A172 (cell line): ENCODE measurements at places on chromosomes 1 and 21.

GRCh38 chr1:114756009-114756892, 1.5 kb downstream of the CSDE1 start:
- no peak for DNase-seq

GRCh38 chr1:53693773-53694717, 44.9 kb downstream of the GLIS1 start:
- no peak for DNase-seq

- no peak for DNase-seq
Observed at GRCh38 chr1:179340918-179341317, 24.9 kb upstream of the AXDND1 start.

DNA sequence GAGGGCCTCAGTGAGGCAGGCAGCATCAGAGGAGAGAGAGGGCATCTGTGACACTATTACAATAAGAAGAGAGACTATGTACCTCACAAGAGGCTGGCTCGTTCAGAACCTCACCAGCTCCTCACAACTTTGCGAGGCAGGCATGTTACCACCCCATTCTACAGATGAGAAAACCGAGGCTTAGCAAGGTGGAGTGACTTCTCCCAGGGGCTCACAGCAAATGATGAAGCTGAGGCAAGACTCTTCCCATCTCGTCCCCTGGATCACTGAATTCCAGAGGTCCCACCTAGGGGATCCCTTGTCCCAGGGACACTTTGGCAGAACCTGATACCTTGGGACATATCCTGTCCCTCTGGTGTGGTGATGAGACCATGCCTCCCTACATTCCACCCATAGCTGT, 64.4 kb downstream of the DISP3 start:
- DNase-seq = no peak

DNA sequence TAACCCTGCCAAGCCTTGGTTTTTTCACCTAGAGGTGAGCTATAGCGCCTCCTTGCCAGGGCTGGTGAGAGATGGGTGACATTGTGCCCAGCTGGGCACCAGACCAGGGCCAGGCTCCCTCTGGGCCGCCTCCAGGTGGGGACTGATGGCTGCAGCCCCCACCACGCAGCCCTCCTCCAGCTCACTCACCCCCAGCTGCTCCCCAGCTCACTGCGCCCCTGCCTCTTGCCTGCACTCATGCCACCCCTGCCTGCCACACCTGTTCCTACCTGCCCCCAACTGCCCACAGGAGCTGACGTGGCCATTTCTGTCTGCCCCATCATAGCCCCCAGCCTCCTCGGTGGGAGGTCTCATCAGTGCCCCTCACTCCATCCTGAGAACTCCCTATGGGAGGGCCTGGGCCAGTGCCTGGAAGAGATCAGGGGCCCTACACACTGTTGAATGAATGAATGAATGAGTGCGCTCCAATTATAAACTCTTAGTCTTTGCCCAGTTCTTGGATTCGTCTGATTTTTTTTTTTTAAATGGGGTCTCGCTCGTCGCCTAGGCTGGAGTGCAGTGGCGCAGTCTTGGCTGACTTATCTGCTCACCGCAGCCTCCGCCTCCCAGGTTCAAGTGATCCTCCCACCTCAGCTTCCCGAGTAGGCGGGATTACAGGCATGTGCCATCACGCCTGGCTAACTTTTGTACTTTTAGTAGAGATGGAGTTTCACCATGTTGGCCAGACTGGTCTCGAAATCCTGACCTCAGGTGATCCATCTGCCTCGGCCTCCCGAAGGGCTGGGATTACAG, 26.4 kb upstream of the VPS13D start:
- DNase-seq = no peak

- DNase-seq = no peak
Observed at GRCh38 chr1:86100401-86100800, 56.2 kb downstream of the COL24A1 start.

- no peak for DNase-seq
Observed at GRCh38 chr1:43881415-43881814, 52.2 kb upstream of the ARTN start.

- no peak for DNase-seq
Observed at GRCh38 chr1:43267291-43267805, 2.4 kb upstream of the TMEM125 start.

DNA sequence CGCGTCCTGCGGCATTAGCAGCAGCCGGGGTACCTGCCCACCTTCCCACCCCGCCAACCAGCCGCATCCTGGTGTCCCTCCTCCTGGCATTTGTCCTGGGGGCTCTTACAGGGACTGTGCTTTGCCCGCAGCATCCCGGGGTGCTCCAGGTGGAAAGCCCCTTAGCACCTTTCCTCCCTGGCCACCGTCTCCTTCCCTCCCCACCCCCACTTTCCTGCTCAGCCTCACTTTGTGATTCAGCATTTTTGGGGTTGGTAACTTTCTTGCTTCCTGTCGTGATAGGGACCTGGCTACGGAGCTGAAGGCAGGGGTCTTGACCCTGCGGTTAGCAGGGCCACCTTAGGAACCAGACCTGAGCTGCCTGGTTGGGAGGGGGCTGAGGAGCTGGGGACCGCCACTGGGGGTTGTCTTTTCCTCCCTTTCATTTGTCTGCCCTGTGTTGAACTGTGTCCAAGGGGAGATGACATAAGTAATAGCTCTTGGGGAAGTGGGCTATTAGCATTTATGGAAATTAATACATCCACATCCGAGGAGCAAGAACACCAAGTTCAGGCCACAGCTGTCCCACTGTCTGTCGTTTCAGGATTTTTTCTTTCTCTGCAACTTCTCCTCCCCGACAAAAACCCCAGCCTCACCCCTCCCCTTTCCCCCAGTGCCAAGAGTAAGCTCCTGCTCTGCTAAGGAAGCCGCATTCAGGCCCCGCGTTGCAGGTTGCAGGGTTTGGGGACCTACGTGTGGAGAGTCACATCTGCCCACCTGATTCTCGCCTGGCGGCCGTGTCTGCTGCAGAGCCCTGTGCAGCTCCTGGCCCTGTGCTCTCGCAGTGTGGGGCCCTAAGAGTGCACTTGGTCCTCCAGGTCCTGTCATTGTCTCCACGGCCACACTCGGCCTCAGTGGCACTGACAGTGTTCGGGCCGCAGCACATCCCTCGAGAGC, 1.6 kb upstream of the NPHP4 start:
- no peak for DNase-seq

DNA sequence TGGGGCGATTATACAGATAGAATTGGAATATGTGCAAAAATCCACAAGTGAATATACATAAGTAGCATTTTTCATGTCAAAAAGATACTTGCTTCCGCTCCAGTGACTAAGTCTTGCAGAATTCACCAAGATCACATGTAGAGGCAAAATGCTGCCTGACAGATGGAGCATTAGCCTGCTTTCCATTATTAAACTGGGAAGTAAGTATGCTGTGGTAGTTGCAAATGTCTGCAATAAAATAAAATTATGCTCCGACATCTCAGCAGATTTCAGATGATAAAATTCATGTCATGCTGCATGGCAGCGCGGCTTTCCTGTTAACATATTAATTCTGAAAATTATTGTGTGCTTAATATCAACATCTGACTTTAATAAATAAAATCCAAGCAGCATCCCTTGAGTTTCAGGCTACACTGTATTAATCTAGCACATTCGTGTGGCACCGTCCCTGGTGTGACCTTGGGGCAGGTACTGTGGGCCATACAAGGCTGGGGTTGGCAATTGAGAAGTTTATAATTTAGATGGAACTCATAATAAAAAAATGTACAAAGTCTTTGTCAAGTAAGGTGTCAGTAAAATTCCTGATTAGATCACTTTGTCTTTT, 366.4 kb upstream of the ZP4 start:
- DNase-seq = no peak

DNA sequence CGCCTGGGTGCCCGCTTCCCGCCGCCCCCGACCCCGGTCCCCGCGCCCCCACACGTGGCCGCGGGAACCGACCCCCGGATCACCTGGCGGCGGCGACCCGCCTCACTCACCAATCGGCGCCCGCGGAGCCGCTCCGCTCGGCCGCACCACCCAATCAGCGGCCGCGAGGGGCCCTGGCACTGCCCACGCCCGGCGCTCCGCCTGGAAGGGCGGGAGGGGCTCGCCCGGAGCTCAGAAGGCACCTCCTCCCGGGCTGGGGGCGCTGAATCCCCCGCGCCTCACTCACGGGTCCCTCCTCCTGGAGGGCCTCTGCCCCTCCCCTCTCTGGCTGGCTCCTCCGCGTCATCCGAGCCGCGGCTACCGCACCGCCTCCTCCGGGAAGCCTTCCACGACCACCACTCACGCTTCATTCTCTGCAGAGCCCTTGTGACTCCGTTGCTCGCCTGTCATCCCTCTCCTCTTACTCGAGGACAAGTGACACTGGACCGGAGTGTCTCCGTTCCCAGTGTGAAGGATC, 374 bp downstream of the SH2D5 start:
- DNase-seq = peak; percentile 56

DNA sequence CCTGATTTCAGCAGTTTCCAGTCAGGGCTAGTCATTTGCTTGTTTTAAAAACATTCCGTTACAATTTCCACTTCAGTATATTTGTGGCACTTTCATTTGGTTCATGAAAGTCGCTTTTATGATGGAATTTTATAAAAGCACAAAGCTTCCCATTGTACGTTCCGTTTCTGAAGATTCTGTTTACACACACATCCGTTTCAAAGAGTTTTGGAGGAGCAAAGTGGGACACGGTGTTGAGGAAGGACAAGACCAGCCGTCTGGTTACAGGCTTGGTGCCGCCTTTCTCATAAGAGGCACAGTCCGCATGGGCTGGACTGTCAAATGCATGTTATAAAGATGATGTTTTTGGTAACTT, 60.3 kb downstream of the FAAP20 start:
- DNase-seq = no peak

DNA sequence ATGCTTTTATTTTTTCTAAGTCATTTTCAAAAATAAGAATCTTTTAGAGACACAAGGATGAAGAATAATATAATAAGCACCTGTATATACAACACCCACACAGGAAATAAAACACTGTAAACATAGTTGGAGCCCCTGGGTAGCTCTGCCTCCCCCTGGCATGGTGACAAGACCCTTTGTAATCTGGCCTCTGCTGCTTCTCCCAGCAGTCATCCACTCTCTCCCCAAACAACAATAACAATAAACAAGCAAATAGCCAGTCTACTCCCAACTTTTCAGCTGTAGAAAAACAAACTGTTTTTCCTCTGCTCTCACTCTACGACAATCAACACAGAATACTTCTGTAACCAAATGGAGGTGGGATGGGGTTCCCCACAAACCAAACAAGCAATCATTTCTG, 110.1 kb downstream of the CSMD2 start:
- no peak for DNase-seq

- no peak for DNase-seq
Observed at GRCh38 chr1:116097626-116098025, 13.6 kb upstream of the MAB21L3 start.

- DNase-seq = peak; percentile 21
Observed at GRCh38 chr1:21574466-21575151, 65.4 kb downstream of the ALPL start.

- no peak for DNase-seq
Observed at GRCh38 chr1:217895841-217896240, 264.7 kb downstream of the SPATA17 start.
